ENCODE measurements at places on chromosomes 12 and 14. TPM values are rescaled to one million over a fixed set of nuclear protein-coding genes. Genes with fewer than 3 reads are reported as not detected.

DNA sequence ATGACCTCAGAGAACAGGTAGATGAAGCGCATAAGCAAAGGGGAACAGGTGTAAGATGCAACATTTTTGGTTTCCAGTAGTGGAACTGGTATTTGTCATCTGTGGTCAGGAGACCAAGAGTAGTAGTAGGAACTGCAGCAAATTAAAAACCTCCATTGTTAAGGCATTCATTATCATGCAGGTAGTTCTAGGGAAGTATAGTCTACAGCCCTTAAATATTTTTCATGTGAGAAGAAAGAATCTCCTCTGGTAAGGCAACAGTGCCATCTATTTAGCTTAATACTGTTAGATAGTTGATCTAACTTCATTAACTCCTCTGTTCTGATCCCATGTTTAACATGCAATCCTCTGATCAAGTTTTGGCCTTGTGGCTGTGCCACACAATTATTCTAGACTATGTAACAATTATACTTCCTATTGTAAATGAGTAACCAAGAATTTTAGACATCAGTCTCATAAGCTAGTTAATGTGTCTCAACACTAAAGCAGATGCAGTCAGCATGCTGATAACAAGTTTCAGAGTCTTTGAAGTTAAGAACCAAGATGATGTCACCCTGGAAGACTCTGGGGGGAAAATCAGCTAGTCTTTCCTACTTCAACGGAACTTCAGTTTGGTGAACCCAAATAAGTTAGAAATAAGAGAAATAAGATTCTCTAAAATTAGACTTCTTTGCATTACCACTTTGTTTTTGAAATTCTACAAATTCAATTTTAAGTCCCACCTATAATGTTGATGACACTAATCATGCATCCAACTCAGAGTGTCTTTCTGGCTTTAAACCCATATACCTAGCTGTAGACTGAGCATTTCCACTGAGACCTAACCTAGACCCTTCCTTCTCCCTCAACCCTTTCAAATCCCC is 70.9 kb downstream of the STXBP6 start:
- DNase-seq, result no peak

TMTC3 gene
- 35.7 TPM for total RNA-seq

DNA sequence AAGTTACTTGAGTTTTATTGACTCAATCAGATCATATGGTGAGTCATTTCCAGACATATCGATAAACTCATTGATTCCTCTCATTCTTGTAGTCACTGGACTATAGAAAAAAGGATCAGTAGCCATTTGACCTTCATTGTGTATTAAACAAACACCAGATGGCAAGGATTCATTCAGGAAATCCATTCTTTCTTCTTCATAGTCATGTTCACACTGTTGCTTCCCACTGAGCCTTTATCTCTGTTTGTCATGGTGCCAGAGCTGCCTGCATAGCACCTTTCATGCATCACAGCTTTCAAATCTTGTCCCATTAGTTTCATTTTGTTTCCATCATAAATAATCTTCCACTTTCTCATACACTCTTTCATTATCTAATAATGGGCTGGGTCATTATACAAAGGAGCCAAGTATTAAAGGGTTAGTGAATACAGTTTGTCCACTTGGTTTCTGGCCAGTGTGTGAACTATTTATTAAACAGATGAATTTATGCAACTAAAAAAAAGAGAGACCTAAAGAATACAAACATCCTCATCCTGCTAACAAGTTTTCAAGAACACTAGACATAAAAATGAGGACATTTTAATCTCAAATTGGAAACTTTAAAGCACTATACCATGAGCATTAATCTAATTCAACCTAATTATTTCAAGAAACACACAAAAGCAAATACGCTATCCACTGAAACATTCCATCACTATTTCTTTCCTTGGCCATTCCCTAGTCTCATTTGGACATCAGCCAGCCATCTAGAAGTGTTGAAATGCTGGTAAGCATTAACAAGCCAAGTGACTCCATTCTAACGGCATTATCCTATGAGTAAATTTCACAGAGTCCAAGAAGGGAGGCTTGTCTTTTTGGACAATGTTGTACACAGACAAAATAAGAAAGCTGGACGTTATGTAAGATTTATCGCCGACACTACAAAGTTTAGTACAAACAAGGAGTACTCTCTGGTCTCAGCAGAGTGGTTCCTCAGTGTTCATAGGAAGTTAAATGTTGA is 476.5 kb downstream of the FOXG1 start:
- DNase-seq, result peak; percentile 58

DNA sequence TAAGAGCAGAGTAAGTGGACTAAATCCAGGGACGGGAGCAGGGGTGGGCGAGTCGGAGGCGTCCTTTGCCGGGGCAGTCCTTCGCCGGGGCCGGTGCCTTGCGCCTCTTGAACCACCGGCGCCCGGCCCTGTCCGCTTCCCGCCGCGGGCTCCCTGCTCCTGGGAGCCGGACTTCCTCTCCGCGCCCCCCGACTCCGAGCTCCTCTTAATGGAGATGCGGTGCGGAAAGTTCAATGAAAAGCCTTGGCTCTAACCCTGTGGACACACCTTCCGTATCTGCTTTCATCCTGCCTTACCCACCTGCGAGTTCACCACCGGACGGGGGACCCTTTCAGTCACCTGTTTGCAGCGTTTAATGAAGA is 412 bp downstream of the FGFR1OP2 start:
- DNase-seq, result no peak

GRCh38 chr12:98719515-98720504 is 74.7 kb downstream of the APAF1 start:
- no peak for DNase-seq

- peak; percentile 84 for DNase-seq
Observed at GRCh38 chr12:112419297-112420133, 768 bp downstream of the PTPN11 start.

DNA sequence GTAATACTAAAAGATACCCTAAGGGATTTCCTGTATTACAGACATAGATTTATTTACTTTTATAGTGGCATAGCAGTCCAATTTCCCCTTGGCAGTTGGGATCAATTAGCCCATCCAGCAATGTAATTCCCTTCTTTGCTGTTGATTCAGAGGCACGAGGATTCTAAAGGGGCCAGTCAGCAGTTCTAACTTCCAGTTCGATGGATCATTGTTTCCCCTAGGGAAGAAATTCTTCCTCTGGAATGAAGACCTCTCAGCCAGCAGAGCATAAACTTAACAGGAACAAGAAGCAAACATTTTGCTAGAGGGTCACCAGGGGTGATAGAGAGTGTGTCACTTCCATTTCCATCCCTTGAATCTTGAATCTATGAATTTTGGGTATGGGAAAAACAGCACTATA is 395.7 kb upstream of the NOVA1 start:
- no peak for DNase-seq
